Myometrial cell (primary cell): ENCODE measurements at places on chromosomes 7 and 10. TPM values are rescaled to one million over a fixed set of nuclear protein-coding genes. Genes with fewer than 3 reads are reported as not detected.

Gene GFRA1
- total RNA-seq = under 0.01 and 0.18 TPM in 2 replicates

Gene TRIM50
- not detected in 2 replicates for total RNA-seq

Gene CCDC136
- total RNA-seq = 3.7 and 6.6 TPM in 2 replicates

Gene SNX8
- total RNA-seq = 34.2 and 58.2 TPM in 2 replicates

Gene HHEX
- 0.86 and 3.9 TPM in 2 replicates for total RNA-seq

Gene KNDC1
- total RNA-seq = 0.58 and 2.7 TPM in 2 replicates

Gene EBF3
- under 0.01 TPM in 1 of 2 replicates, not detected in the other for total RNA-seq

Gene GJC3
- not detected in 2 replicates for total RNA-seq

Gene NSUN6
- total RNA-seq = 3.4 and 5.5 TPM in 2 replicates

Gene STRIP2
- 5.8 and 6.1 TPM in 2 replicates for total RNA-seq

Gene MOGAT3
- not detected in 2 replicates for total RNA-seq

Gene INA
- 1.2 and 1.7 TPM in 2 replicates for total RNA-seq

Gene SFRP4
- under 0.01 and 0.29 TPM in 2 replicates for total RNA-seq

Gene CRPPA
- 0.89 and 1.2 TPM in 2 replicates for total RNA-seq

Gene FZD8
- total RNA-seq = 1.8 and 2.0 TPM in 2 replicates

Gene OR6B1
- total RNA-seq = not detected in 2 replicates

Gene CD36
- total RNA-seq = 0.71 TPM in 1 of 2 replicates, not detected in the other

Gene LRRD1
- not detected in 2 replicates for total RNA-seq

Gene CHN2
- total RNA-seq = 2.6 TPM in 1 of 2 replicates, not detected in the other

Gene VGF
- 0.53 and 1.2 TPM in 2 replicates for total RNA-seq
